Islet precursor cell (in vitro differentiated cells): ENCODE measurements at places on chromosomes 7 and 10.

DNA sequence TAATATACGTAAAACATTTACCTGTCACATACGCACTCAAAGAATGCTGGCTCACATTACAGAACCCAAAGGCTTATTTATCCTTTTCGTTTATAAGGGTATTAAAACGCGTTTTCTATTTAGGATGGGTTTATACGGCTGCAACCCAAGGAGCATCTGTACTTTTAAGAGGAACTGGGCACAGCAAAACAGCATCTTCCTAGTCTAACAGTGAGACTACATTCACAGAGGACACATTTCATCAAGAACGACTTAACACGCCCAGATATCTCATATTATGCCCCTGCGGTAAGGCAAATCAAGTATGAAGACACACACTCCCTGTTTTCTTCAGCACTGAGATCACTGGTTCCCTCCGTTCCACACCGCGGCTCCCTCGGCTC is 533 bp upstream of the DMTF1 start:
- no peak for DNase-seq

DNA sequence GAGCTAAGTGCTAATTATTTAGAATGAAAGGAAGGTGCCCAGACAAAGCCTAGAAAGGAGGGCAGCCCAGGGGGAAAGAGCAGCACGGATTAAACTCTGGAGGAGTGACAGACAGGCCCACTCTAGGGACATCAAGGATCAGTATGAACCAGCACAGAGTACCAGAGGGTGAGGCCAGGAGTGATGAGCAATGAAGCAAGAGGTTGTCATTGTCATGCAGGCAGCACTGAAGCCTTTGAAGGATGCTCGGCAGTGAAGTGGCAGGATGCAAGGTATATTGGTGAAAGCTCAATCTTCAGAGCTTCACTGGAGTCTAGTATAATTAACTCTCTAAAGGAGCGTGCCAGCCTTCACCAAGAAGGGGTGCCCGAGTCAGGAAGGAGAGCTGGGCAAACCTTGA is 112.0 kb upstream of the INHBA start:
- DNase-seq = no peak

GRCh38 chr10:34341473-34341872 is 473.6 kb downstream of the PARD3 start:
- DNase-seq = no peak

DNA sequence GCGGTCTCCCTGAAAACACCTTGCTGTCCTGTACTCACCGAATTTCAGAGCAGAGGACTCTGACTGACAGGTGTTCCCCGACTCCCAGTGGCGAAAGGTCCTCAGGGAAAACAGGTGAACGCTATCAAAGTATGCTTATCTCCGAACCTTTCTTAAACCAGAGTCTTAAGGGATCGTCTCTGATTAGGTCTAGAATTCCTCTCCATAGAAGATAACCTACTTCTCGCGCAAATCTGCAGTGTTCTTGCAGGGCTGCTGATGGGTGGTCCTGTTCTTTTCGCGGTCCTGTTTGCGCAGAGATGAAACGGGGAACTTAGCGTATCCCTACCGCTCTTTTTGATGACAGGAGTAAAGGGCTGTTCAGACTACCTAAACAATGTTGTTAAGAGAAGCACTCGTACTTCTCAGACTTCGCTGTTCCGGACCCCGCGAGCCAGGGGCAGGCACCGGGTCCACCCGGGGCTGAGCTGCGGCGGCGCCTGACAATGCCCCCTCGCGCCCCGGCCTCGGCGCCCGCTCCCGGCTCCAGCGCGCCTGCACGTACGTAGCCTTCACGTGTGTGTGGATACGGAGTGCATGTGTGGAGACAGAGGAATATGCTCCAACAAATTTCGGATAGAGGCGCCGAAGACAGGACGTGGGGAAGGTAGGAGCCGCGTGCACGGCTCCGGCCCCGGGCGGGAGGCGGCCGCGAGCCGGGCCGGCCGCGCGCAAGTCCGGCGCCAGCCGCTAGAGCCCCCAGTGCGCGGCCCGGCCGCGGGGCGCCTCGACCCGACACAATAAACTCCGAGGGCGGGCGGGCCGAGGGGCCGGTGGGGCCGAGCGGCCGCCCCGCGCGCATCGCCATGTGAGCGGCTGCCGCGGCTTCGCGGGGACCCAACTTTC is 766 bp upstream of the ZMYND11 start:
- no peak for DNase-seq
